ENCODE measurements at places on chromosomes 2 and 18. TPM values are rescaled to one million over a fixed set of nuclear protein-coding genes. Genes with fewer than 3 reads are reported as not detected.

- no peak overlapping the region for H3K4me3 ChIP-seq
- H3K36me3 ChIP-seq, result no peaks in the 10 kb centered on the region
- no peak overlapping the region for H3K27ac ChIP-seq
- no peak for DNase-seq
Observed at GRCh38 chr2:228771774-228772173, 499.3 kb downstream of the PID1 start.

- H3K4me3 ChIP-seq, result no peak overlapping the region
- peaks cover 9% of the 10 kb centered on the region for H3K27me3 ChIP-seq
- no peaks in the 10 kb centered on the region for H3K4me1 ChIP-seq
- no peaks in the 10 kb centered on the region for H3K36me3 ChIP-seq
- DNase-seq, result no peak
Observed at GRCh38 chr2:225367482-225367881, 32.0 kb upstream of the NYAP2 start.

DNA sequence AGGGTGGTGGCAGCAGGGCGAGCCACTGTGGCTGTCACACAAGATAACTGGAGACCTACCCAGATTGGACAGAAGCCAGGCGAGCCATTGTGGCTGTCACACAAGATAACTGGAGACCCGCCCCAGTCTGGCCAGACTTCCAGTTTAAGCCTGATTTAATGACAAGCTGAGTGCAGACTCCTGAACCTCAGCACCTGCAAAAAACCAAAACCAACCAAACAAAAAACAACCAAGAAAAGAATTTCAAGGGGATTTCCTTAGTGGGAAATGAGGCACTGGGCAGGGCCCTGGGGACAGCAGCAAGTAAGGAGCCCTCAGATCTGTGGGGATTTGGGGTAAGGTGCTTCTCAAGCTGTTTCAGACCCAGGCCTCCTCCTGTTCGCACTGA lies 95.2 kb upstream of the BOD1L2 start:
- no peak overlapping the region for H3K4me3 ChIP-seq
- H3K27ac ChIP-seq, result no peak overlapping the region
- no peaks in the 10 kb centered on the region for H3K36me3 ChIP-seq
- H3K27me3 ChIP-seq, result peaks cover 12% of the 10 kb centered on the region

DNA sequence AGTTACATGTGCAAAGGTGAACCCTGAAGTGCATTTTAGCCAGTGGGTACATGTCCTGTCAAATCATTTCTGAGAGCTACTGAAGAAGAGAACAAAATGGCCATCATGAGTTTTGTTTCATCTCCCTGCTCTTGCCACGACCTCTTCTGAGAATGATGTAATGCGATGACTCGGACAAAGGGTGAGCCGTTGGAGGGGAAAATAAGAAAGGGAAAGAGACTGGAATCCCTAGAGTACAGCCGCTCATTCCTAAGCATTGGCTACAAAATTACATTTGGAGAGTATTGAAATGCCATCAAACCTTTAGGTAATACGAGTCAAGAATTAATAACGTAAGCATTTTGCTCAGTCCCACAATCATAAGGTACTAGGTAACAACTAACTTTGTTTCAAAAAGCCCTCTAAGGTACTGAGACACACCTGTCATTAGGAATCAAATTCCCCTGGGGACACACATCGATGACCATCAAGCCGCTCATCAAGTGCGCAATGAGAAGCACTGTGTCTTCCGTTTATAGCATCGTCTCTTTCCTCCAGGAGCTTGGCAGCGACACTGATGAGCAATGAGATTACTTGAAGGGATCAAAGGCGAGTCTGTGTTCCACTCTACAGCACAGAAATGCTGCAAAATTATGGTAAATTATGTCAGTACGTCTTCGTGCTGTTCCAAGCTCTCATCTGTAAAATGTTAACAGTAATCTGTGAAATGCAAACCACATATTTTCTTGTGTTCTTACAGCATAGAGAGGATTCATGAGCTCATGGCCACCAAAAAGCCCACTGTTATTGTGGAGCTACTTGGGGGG lies 97.3 kb upstream of the PIEZO2 start:
- no peaks in the 10 kb centered on the region for H3K27me3 ChIP-seq
- DNase-seq, result no peak
- no peak overlapping the region for H3K27ac ChIP-seq
- no peaks in the 10 kb centered on the region for H3K36me3 ChIP-seq
- no peak overlapping the region for H3K4me3 ChIP-seq
- H3K4me1 ChIP-seq, result no peaks in the 10 kb centered on the region

DNA sequence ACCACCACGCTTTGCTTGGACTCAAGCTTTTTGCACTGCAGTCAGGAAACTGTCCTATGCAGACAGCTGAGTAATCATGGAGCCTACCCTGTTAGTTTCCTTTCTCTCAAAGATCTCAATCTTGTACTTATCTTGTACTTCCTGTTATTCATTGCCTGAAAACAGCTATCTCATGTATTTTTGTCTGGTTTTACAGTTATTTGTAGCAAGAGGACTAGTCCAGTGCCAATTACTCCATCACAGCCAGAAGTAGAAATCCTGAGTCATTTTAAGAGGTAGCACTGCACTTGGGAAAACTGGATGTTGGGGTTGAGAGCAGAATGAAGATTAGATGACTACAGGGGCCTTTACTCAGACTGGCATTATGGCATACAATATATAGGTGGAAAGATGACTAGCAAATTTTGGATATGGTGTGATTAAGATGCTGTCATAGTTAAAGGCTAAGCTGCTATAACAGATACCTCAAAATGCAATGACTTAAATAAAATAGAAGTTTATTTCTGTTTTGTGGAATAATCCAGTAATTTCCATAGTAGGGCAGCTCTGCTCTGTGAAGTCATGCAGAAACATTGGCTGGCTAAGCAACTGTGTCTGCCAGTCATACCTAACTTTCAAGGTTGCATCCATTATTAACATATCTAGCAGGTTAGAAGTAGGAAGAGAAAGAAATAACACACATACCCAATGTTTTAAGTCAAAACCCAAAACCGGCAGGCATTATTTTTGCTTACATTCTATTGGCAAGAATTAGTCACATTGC lies 21.1 kb upstream of the CHMP3 start:
- DNase-seq, result no peak
- H3K27me3 ChIP-seq, result peaks cover 5% of the 10 kb centered on the region
- no peak overlapping the region for H3K4me3 ChIP-seq
- H3K4me1 ChIP-seq, result peaks cover 12% of the 10 kb centered on the region
- H3K36me3 ChIP-seq, result peaks cover 11% of the 10 kb centered on the region

DNA sequence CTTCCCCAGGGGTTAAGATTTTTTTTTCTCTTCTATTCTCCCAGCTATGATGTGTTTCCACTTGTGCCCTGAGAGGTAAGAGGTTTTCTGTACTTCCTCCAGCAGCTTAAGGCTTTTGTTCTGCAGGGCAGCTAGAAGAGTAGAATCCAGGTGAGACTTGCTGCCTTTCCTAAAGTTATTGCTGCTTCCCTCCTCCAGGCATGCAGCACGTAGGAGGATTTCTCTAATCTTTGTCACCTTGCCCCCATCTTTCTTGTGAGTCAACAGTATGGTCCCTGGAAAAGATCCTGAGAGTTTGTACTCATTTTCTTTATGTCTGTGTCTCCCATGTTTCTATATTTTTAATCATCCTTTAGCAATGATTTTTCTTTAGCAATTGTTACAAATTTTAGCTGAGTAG lies 462.2 kb downstream of the SETBP1 start:
- H3K4me3 ChIP-seq, result no peak overlapping the region
- no peaks in the 10 kb centered on the region for H3K4me1 ChIP-seq
- H3K27me3 ChIP-seq, result peaks cover 11% of the 10 kb centered on the region
- H3K27ac ChIP-seq, result no peak overlapping the region
- H3K36me3 ChIP-seq, result no peaks in the 10 kb centered on the region

DNA sequence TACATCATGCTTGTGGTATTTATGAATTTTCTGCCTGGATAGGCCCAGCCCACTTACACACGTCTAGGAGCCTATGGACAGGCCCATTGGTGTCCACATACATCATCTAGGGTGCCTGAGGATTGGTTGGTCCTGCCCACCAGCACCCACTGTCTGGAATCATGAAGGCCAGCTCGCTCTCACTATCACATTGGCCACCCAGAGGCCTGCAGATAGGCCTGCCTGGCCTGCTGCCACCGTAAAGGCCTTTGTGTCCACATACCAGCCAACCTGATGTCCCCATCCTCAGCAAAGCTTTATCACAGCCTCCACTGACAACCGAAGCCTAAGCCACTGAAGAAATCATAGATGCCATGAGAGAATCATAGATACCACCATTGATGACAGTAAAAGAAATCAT lies 40.2 kb downstream of the METTL21A start:
- no peak overlapping the region for H3K4me3 ChIP-seq
- no peak overlapping the region for H3K27ac ChIP-seq
- peaks cover 79% of the 10 kb centered on the region for H3K36me3 ChIP-seq
- peaks cover 2% of the 10 kb centered on the region for H3K4me1 ChIP-seq
- no peaks in the 10 kb centered on the region for H3K27me3 ChIP-seq

DNA sequence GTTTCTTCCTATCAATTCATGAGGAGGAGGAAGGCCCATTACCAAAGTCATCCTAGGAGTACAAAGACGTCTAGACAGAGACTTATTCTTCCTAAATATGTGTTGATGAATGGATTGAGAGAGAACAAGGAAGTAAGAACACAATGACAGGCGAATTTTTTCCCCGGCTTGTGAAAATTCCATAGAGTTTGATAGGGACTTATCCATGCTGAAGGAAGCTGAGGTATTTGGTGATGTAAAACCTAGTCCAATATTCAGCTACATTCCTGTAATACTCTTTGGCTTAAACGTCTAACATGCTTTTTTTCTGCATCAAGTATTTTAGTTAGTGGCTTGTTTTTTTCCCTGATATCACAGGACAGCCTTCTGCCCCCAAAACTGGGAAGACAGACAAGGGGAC lies 121.9 kb upstream of the MYT1L start:
- H3K27ac ChIP-seq, result no peak overlapping the region
- H3K36me3 ChIP-seq, result no peaks in the 10 kb centered on the region
- no peak overlapping the region for H3K4me3 ChIP-seq
- H3K27me3 ChIP-seq, result no peaks in the 10 kb centered on the region
- no peak for DNase-seq

DNA sequence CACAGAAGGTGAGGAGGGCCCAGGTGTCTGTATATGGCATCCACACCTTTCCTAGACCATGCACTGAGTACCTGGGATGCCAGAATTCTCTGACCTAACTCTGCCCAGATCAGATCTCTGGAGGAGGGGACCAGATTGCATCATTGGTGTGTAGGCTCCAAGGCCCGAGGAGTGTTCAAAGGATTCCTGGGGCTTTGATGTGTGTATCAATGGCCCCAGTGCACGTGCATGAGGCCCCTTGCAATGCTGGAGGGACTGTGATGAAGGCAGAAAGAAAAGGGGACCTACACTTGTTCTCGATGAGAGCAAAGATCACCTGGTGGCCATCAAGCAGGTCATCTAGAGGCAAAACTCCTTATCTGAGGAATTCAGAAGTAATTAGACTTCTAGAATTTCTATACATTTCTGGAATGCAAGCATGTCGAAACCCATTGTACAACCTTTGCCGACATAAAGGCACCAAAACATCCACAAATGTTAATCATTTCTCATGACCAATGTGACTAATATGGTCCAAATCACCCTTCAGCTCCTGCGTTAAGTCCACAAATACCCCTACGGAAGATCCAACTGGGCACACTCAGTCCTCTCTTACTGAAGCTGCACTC lies 123.5 kb downstream of the CHST9 start:
- no peaks in the 10 kb centered on the region for H3K36me3 ChIP-seq
- H3K4me1 ChIP-seq, result no peaks in the 10 kb centered on the region
- H3K4me3 ChIP-seq, result no peak overlapping the region
- no peaks in the 10 kb centered on the region for H3K27me3 ChIP-seq
- no peak overlapping the region for H3K27ac ChIP-seq
- DNase-seq, result no peak

GRCh38 chr2:22817197-22817596 lies 567.8 kb upstream of the KLHL29 start:
- no peak for DNase-seq
- no peaks in the 10 kb centered on the region for H3K27me3 ChIP-seq
- no peaks in the 10 kb centered on the region for H3K36me3 ChIP-seq
- H3K4me3 ChIP-seq, result no peak overlapping the region
- no peak overlapping the region for H3K27ac ChIP-seq

GRCh38 chr18:40186677-40187076 lies 1768.4 kb upstream of the PIK3C3 start:
- no peak for DNase-seq
- no peak overlapping the region for H3K27ac ChIP-seq
- H3K4me3 ChIP-seq, result no peak overlapping the region
- H3K4me1 ChIP-seq, result no peaks in the 10 kb centered on the region
- no peaks in the 10 kb centered on the region for H3K36me3 ChIP-seq
- no peaks in the 10 kb centered on the region for H3K27me3 ChIP-seq

DNA sequence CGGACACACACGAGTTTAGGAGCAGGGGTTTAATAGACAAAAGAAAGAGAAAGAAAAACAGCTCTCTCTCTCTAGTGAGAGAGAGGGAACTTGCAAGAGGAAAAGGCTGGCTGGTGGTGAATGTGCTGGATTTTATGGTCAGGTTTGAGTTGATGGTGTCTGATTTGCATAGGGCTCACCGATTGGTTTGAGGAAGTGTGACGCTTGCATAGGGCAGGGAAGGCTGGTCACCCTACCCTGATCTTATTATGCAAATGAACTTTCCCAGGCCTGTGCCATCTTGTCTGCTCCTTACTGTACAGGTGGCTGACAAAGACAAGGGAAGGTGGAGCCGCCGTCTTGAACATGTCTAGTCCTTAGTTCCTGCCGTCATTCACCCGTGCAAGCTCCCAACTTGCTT lies 408.9 kb downstream of the RIT2 start:
- no peaks in the 10 kb centered on the region for H3K27me3 ChIP-seq
- H3K36me3 ChIP-seq, result no peaks in the 10 kb centered on the region
- H3K4me3 ChIP-seq, result no peak overlapping the region
- no peaks in the 10 kb centered on the region for H3K4me1 ChIP-seq
- DNase-seq, result no peak

DNA sequence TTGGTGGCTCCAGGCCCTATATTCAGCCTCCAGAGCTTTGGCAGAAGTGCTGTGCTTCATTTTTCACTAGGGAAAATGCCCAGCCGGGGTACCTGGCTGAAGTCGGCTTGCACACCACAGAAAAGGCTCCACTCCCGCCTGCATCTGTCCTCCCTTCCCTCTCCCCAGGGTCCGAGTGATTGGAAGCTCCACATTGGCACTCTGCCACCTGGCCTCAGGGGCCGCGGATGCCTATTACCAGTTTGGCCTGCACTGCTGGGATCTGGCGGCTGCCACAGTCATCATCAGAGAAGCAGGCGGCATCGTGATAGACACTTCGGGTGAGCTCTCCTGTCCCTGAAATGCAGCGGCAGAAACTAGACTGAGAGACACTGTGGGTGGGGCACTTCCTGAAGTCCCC lies 47.4 kb downstream of the IMPA2 start:
- no peak for DNase-seq
- no peak overlapping the region for H3K27ac ChIP-seq
- no peaks in the 10 kb centered on the region for H3K36me3 ChIP-seq
- no peak overlapping the region for H3K4me3 ChIP-seq
- H3K27me3 ChIP-seq, result no peaks in the 10 kb centered on the region

GRCh38 chr2:109419960-109420370 lies 193.8 kb downstream of the SEPTIN10 start:
- H3K27me3 ChIP-seq, result no peaks in the 10 kb centered on the region
- H3K36me3 ChIP-seq, result no peaks in the 10 kb centered on the region
- no peaks in the 10 kb centered on the region for H3K4me1 ChIP-seq
- H3K27ac ChIP-seq, result no peak overlapping the region

- peaks cover 32% of the 10 kb centered on the region for H3K36me3 ChIP-seq
- peak; percentile 55 for DNase-seq
- H3K4me3 ChIP-seq, result peak overlapping the region; percentile 65
- peak overlapping the region; percentile 22 for H3K27ac ChIP-seq
Observed at GRCh38 chr2:241272303-241273209, 42.9 kb downstream of the HDLBP start.

The OR6B2 gene
- total RNA-seq, result not detected

The SRBD1 gene
- total RNA-seq, result 17.6 TPM

The MRPL19 gene
- 50.4 TPM for total RNA-seq

The RGPD6 gene
- total RNA-seq, result 11.7 TPM

The RAB6C gene
- total RNA-seq, result not detected

The DNAH7 gene
- total RNA-seq, result not detected

Measured in activated CD8-positive, alpha-beta memory T cell treated with anti-CD3 and anti-CD28 coated beads, Interleukin-2, amount 10 ng/mL, durations not matched to agents 7 days and 5 days (primary cell).